Renal cortical epithelial cell (primary cell): ENCODE measurements at places on chromosomes 11 and 22. TPM values are rescaled to one million over a fixed set of nuclear protein-coding genes. Genes with fewer than 3 reads are reported as not detected.

The OR52E1 gene
- total RNA-seq, result not detected in 2 replicates

The MS4A4A gene
- total RNA-seq, result not detected in 2 replicates

The CECR2 gene
- 0.10 and 0.17 TPM in 2 replicates for total RNA-seq

The CDC42BPG gene
- 8.7 and 9.4 TPM in 2 replicates for total RNA-seq

The KRTAP5-9 gene
- not detected in 2 replicates for total RNA-seq

The RASSF10 gene
- 2.6 and 13.2 TPM in 2 replicates for total RNA-seq

The TSSK2 gene
- total RNA-seq, result not detected in 2 replicates

The MOGAT2 gene
- total RNA-seq, result not detected in 2 replicates

The OR10A2 gene
- not detected in 2 replicates for total RNA-seq

DNA sequence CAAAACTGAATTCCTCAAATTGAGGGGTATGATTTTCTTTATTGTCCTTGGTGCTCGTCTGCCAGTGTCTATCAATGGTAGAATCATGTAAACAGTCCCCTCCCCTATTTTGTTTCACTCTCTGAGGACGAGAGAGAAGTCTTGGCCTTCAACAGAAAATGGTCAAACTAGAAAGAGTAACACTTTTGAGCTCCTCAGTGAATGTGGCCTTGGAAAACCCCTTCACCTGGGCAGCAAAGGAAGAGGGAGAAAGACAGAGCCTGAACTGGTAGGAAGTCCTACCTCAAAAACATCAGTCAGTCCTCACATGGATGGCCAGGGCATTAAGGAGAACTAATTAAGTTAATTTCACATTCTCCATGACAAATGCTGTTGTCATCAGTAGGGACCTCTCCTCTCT is 86.1 kb upstream of the TOP3B start:
- DNase-seq, result no peak

- DNase-seq, result no peak
Measured at GRCh38 chr22:45805413-45805812, 133.8 kb downstream of the ATXN10 start.

DNA sequence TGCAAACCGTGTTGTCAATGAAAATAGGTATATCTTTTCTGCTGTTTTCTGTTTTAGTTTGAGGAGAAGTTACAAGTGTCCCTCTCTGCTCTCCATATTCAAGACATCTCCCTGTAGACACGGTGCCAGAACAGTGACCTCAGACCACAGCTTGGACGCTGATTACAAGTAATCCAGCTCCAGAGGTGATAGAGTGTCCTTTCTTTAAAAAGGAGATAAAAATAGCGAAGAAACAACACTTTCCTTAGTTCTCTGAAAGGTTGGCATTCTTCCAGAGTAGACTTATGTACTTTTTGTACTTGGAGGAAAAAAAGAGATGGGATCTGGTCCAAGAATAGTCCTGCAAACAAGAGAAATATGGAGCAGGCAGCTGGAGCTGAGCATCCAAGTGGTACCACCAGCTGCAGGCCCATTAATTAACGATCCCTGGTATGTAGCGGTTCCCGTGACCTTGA is 43.0 kb upstream of the WT1 start:
- peak; percentile 2 for DNase-seq

DNA sequence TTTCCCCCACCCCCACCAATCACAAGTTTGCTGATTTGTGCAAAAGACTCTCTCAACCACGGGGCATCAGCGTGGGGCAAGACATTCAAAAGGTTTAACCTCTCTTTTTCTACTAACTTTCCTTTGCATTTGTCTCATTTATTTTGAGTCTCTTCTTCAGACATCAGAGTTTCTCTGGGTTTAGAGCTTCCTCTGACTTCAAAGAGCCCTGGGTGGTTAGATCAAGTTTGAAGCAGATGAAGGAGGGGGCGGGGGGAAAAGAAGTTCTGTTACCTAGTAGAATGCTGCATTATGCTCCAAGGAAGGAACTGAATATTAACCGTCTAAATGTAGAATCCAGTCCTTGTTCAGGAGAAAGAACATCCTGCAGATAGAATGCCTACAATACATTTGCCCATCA is 24.5 kb downstream of the GAS2 start:
- no peak for DNase-seq

DNA sequence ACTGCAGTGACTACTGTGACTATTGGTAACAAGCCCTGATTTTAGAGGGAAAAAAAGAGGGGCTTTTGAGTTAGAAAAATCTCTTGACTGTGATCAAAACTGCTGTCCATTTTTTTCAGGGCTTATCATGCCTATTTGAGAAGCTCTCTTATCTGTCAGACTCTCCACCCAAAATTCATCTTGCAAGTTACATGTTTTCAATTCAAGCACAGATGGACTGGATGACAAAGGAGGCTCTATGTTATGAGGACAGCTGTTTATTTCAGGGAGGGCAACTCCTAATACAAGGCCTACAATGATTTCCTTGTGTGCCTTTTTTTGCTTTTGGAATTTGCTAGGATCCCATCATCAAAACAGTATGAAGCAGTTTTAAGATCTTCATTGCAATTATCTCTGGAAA is 35.2 kb upstream of the USP47 start:
- no peak for DNase-seq

DNA sequence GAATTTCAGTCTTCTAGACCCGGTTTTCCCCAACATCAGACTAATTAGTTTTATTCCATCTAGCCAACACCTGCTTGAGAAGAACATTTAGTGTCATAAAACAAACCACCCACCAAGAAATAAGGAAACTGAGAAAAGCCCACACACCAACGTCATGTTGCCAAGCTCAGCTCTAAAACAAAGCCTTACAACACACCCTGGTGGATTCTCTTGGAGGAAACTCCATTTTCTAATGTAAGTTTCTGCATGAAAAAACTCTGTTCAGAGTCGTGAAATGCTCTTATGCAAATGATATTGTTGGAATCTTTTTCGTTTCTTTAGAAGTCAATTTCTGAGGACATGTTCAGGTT is 105.0 kb upstream of the RAG2 start:
- DNase-seq, result no peak

DNA sequence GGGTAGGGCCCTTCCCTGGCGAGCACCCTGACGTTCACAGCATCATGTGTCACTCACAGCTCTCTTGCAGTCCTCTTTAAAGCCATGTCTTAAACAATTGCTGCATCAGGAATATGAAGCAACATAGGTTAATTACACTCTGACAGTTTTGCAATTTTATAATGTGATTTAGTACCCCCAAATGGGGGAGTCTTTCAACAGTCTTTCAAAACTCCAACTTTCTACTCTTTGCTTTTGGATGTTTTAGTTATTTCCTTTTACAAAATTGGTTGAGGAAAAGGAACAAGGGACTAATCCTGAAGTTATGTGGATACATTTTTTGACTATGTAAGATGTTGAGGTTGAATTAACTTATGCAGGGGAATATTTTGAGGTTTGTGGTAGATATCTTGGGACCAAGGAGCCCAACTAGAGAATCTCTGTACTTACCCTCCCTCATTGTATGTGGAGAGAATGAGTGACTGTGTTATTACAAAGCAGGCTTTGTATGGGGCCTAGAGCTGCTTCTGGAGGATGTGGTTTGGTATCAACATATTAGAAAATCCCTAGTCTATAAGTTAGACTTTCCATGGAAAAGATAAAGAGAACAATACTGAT is at the start of gene MMP8:
TSS of gene MMP8 (minus strand) at position 51 of the 597 bp plus-strand sequence. CDS start 99 bp downstream, outside the sequence.
- DNase-seq, result no peak

GRCh38 chr22:50561401-50562358 is 1.0 kb downstream of the SYCE3 start:
- no peak for DNase-seq

GRCh38 chr11:119190531-119190930 is 5.3 kb downstream of the NHERF4 start:
- DNase-seq, result no peak

GRCh38 chr11:78832226-78832947 is 257.7 kb upstream of the NARS2 start:
- no peak for DNase-seq

GRCh38 chr11:131640320-131640719 is 269.9 kb downstream of the NTM start:
- DNase-seq, result no peak

DNA sequence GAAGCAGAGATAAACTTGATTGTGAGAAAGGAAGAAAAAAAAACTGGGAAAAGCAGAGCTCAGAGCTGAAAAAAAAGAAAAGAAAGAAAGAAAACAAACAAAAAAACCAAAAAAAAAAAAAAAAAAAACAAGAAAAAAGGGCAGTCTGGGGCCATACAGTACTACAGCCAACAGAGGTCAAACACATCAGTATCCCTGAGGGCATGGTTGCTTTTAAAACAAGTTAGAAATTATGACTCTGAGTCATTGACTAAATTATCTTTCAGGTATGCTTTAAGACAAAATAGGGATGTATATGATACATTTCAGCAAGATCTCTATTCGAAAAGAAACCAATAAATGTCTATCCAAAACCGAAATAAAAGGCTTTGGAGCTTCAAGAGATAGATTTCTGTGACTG is 37.1 kb upstream of the TLCD5 start:
- no peak for DNase-seq

GRCh38 chr11:104618954-104619353 is 279.3 kb downstream of the CASP12 start:
- DNase-seq, result no peak

DNA sequence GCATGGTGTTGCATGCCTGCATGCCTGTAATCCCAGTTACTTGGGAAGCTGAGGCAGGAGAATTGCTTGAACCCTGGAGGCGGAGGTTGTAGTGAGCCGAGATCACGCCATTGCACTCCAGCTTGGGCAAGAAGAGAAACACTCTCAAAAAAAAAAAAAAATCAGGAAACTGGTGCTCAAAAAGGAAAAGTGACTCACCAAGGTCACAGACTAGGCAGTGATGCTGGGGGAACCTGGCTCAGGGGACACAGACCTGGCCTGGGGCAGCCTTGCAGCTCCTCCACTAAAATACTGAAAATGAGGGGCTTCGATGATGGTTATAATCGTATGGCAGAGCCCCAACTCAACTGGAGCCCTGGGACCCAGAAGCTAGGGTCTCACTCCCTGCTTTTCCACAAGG is 8.1 kb upstream of the SLC35E4 start:
- DNase-seq, result no peak

DNA sequence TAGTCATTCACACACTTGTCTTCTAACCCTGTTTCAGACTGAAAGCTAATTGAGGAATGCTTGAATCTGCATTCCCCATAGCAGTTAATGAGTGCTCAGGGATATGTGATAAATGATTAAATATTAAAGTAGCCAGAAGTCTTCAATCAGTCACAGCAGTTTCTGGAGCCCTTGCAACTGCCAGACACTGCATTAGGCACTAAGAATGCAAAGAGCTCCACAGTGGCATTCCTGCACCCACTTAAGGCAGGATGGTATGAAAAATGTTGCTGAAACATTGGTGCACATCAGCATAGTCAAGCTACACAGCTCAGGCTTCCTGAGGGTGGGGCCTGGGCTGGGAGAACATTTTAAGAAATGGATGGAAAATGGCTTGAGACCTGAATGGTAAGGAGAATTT is 6.5 kb downstream of the DTX4 start:
- peak; percentile 58 for DNase-seq

- DNase-seq, result peak; percentile 23
Measured at GRCh38 chr11:88555829-88556202, 218.3 kb upstream of the CTSC start.

- no peak for DNase-seq
Measured at GRCh38 chr22:46070803-46071450, 79.4 kb upstream of the PPARA start.

- no peak for DNase-seq
Measured at GRCh38 chr22:17726928-17727897, 47.1 kb downstream of the BID start.

DNA sequence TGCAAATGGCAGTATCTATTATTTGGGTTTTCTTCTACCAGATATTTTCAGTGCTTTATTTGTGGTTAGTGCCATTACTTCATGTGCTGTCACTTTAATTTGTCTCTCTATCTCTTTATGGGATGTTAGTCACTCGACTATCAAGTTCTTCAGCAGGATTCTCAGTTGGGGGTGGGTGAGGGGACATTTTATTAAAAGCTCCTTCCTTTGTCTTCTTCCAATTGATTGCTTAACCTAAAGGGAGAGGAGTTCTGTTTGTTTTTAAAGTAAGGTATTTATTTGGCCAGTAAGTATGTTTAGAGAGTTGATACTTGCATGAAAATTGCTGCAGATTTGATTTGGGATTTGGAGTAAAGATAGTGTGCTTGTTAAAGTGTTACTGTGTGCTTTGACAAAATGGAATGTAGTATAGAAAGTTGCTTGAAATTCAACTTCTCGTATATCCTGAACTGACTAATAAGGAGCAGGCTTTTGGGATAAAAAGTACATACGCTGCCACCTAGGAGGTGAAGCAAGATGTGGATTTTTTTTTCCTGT is 10.3 kb downstream of the YAP1 start:
- no peak for DNase-seq

DNA sequence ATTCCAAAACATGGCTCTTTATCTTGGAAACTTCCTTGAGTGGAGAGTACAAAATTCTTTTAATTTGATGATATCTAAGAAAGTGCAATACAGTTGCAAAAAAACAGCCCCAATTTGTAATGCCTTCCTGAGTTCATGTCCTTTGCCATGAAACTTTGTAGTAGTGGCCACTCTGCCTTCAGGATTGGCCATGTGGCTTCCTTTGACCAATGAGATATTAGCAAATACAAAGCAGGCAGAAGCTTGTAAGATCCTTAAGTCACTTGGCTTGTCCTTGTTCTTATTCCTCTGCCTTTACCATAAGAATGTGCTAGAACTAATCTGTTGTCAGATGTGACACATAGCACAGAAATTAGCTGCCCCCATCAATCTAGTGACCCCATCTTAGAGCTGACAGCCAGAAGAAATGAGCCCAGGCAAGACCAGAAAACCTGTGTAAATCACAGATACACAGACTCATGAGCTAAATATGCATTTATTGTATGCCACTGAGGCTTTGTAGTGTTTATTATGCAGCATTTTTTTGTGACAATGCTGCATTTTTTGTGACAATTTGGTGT is 29.8 kb upstream of the BLID start:
- no peak for DNase-seq

- no peak for DNase-seq
Measured at GRCh38 chr22:29260601-29261315, 7.0 kb downstream of the RHBDD3 start.

DNA sequence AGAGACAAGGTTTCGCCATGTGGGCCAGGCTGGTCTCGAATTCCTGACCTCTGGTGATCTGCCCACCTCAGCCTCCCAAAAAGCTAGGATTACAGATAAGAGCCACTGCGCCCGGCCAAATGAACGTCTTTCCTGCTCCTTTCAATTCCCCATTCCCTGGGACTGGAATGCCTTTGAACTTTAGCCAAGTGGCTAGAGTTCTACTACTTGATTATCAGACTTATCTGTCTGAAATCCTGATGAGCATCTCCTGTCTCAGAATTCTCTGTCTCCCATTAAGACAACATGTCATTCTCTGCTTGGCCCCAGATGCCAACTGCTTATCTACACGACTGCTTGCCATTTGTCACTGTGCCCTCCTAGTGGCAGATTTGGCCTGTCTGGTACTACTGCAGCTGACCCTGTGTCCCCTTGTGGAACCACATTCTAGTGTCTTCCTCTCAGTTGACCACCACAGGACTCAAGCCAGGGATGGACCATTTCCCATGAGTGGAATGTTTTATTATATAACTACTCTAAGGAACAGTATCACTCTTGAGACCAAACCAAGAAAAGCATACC is 33.1 kb upstream of the IPO7 start:
- no peak for DNase-seq
